ENCODE measurements at places on chromosomes 5 and 9.

- no peak for DNase-seq
These were observed 17.1 kb downstream of the FCN2 start for GRCh38 chr9:134897584-134898170.

GRCh38 chr5:180860887-180861822 is at the start of gene ZFP62:
ZFP62 (minus strand) TSS chr5:180861276; CDS start chr5:180861219, 57 bp downstream.
- DNase-seq = peak; percentile 80

DNA sequence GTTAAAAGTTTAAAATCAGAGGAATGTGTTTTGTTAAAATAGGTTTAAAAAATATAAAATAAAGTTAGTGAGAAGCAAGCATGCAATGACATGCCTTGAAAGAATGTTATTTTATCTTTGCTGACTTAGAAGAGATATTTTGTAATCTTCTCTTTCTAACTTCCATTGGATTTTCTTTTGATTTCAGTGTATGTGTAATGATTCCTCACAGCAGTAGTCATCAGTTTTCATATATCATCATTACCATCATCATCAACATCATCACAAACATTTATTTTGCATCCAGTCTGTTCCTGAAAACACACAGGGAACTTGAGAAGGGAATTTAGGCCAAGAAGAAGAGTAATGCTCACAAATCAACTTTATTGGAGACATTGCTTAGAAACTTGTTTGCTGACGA is 699.6 kb downstream of the TAF11L14 start:
- no peak for DNase-seq

GRCh38 chr9:17229945-17230560 is 95.2 kb downstream of the CNTLN start:
- DNase-seq = no peak

DNA sequence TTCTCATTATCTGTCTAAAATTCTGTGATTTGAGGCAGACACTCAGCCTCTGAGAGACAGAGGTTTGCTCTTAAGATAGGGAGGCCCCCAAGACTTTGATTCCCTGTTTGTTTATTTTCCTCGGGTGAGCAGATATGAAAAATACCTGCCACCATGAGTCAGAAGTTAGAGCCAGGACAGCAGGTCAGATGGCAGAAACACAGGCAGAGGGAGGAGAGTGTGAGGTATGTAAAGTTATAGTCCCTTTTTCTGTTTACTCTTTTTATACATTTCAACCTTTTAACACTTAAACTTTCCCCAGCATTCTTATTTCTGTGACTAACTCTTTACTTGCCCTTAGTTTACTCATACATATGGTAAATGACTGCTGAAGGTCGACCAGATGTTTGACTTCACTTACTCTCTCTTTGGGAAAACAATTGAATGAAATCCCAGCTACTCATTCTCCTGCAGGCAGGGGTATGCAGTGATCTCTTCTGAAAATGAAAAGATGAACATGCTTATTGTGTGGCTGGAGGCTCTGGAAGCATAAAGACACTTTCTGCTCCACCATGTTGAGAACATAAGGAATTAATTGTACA is 383.8 kb downstream of the NTRK2 start:
- DNase-seq = no peak

- DNase-seq = no peak
These were observed 479.5 kb downstream of the SPATA31A7 start for GRCh38 chr9:61669352-61669751.

DNA sequence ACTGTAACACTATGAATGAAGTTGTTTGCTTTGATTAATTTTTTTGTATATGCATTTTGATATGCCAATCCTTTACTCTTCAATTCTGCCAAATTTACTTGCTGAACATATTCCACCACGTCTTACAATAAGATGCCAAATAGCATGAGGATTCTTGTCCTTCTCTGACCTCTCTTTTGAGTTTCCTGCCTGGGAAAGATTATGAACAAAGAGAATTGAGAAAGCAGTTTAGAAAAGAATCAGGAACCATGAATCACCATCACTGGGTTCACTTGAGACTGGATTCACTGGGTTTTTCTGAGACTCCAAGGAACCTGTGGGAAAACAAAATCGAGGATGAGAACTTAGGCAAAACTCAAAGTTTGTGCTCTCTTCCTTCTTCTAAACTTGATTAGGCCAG is 256.5 kb downstream of the CETN3 start:
- DNase-seq = no peak

DNA sequence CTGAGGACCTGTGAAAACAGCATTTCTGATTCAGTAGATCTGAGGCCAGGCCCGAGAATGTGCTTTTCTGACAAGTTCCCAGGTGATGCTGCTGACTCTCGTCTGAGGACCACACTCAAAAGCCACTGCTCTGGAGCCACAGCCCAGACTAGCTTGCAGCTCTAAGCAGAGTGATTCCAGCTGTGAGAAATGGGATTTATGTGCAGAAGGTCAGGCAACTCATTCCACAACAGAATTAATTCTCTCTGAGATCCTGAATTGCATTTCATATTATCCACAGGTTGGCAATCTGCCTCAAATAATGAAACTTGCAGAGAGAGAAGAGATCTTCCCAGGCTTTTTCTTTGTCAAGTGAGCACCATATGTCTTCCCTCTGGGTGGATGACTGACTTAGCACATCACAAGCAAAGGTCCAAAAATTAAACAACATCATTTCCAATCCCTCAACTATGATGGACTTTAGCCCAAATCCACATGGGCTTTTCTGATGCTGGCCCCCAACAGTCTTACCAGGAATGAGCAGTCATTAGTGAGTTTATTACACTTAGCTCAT is 140.2 kb downstream of the ALDH1A1 start:
- no peak for DNase-seq

DNA sequence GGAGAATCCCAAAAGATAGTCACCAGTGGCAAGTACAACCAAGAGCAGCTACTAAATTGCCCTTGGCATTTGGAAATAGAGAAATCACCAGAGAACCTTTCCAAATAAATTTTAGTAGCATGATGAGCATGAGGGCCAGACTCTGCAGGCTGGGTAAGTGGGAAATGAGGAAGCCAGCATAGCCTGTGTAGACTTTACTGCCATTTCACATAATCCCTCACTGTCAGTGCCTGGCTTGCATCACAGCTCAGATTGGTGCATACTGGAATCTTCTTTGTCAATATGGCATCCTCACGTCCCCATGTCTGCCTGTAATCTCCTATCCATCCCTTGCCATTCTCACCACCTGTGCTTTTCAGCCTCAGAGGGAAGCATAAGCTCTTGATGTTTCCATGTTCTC is 14.5 kb downstream of the GRAMD2B start:
- no peak for DNase-seq

- DNase-seq = no peak
These were observed 202.9 kb downstream of the MPDZ start for GRCh38 chr9:13076616-13077015.

DNA sequence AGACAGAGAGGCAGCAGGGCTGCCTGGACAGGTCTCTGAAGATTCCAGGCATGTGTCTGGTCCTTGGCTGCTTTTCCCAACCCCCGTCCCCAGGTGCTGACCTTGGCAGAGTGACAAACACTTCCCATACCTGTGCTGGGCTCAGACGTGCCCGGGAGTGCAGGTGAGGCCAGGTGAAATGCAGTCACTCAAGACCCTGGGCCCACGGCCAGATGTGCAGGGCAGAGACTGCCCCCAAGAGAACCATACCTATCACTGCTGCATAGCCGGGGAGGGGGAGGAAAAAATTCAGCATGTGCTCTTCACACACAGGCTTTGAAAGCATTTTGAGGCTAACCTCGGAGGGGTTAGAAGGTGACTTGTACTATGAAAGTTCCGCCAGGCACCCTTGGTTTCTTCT is 22.6 kb downstream of the CCNJL start:
- no peak for DNase-seq

DNA sequence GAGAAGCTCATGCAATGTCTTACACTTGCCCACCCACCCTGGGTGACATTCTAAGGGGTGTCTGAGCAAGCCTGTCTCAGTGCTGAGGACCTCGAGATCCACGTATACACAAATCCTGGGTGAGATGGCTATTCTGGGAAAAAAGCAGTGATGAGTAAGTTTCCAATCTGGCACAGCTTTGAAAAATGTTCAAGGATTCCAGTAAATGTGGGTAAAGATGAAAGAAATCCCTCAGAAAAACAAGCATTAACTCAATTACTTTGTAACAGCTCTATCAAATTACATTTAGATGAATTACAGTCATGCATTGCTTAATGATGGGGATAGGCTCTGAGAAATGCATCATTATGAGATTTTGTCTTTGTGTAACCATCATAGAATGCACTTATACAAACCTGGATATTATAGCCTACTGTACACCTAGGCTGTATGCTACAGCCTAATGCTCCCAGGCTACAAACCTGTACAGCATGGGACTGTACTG is 26.9 kb downstream of the GOLM1 start:
- no peak for DNase-seq

GRCh38 chr9:93255994-93256877 is 72.3 kb downstream of the WNK2 start:
- DNase-seq = no peak

DNA sequence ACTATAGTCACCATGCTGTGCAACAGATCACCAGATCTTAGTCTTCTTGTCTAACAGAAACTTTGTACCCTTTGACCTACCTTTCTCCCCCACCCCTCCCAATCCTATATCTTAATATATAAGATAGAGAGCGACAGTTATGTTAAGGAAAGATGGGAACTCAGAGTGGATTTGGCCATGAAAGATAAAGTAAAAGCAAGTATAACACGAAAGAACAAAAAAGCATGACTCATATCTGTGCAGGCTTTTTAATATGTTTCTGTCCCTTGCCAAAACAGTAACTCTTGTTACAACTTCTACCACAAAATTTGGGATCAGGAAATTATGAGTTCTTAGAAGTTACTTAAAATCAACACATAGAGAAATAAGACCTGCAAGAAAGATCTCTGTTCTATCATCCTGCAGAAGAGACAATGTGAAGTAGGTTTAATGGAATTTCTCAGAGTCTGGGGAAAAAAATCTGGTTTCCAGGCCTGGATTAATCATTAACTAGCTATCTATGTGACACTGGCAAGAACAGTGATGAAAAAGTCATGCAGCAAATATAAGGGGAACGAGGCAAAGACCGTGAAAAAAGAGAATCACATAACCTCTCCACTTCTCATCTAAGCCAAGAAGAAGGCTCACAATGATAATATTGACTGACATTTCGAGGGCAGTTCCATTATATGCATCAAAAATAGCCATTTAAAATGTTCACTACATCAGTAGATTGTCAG is 18.6 kb downstream of the BAAT start:
- no peak for DNase-seq

DNA sequence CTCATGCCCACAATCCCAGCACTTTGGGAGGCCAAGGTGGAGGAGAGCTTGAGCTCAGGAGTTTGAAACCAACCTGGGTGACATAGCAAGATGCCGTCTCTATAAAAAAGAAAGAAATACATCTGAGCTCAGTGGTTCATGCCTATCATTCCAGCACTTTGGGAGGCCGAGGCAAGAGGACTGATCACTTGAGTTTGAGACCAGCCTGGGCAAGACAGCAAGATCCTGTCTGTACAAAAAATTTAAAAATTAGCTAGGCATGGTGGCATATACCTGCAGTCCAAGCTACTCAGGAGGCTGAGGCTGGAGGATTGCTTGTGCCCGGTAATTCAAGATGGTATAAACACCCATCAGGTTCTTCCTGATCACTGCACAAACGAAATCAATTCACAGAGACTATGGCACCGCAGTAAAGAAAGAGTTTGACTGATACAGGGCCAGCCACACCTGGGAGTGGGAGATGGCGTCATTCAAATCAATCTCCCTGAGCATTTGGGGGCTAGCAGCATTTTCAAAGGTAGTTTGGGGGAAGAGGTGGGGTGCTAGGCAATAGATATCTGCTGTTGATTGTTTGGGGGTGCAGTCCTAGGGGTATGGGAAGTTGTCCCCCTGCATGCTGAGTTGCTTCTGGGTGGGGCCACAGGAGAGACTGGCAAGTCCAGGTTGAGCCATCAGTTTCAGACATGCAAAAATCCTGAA is 169.2 kb downstream of the TTC39B start:
- no peak for DNase-seq

GRCh38 chr5:150461231-150461630 is 11.7 kb upstream of the RPS14 start:
- no peak for DNase-seq

DNA sequence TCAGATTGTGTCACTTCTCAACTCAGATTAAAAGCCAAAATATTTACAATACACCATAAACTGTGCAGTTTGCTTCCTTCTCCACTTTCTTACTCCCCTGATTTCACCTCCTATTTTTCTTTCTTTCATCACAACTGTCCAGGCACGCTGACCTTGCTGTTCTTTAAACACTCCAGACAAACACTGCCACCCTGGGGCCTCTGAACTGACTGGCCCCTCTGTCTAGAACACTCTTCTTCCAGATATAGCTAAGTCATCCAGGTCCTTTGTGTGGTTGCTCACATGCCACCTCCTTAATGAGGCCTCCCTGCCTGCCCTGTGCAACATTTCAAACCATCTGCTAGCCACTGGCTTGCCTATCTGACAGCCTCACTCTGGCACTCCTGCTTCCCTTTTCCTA is 46.6 kb downstream of the ATG10 start:
- DNase-seq = no peak

DNA sequence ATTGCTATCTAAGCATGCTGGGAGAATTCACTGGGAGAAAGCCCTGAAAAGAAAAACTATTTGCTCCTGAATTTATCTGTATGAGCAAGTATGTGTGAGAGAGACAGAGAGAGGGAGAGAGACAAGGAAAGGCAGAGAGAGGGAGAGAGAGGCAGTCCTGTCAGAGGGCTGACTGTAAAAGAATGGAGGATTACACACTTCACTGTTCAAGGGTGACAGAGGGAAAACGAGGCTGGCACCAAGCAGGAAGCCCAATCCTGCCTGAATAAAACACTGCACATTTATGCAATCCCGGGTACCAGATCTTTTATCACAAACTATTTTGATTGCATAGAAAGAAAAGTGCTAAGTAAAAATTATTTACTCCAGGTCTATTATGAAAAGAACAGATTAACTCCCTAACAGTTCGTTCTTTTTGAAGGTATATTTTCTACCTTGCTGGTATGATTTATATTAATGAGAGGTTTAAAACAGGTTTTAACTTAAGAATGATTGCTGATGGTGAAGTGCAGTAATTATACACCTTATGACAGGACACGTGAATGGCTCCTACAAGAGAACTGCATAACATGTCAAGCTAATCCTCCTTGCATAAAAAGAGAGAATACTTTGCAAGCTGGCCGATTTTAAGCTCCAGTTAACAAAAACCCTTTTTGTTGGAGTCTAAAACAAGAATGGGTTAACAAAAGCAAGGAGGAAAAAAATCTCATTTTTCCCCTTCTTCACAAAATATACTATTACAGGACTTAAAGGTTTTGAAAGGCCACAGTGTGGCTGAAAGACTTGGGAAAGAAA is 82.5 kb downstream of the NFIB start:
- no peak for DNase-seq

DNA sequence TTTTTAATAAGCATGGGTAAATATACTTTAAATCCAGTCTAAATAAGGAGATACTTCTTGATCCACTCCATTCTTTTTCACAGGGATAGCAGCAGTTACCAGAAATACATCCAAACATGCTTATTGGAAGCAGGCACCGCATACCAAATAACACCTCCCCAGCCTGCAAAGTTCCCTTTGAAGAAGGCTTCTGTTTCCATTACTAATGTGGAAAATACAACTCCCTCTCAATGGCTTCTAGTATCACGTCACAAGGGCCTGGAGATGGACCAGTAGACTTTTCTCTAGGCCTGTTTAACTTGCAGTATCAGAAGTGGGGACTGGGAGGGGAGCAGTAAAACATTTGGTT is 20.8 kb downstream of the TMEM245 start:
- DNase-seq = no peak
